ENCODE measurements at places on chromosomes 16 and 17.

- H3K4me1 ChIP-seq, result no peaks in the 10 kb centered on the region
- DNase-seq, result no peak
- no peak overlapping the region for H3K27ac ChIP-seq
- H3K27me3 ChIP-seq, result peaks cover 4% of the 10 kb centered on the region
- no peaks in the 10 kb centered on the region for H3K36me3 ChIP-seq
- H3K4me3 ChIP-seq, result no peak overlapping the region
Measured at GRCh38 chr16:53374800-53375199, 59.5 kb upstream of the RBL2 start.

GRCh38 chr17:60827943-60828342 lies 150.3 kb downstream of the BCAS3 start:
- no peak for DNase-seq
- no peak overlapping the region for H3K27ac ChIP-seq
- peaks cover 6% of the 10 kb centered on the region for H3K4me1 ChIP-seq
- H3K4me3 ChIP-seq, result no peak overlapping the region

DNA sequence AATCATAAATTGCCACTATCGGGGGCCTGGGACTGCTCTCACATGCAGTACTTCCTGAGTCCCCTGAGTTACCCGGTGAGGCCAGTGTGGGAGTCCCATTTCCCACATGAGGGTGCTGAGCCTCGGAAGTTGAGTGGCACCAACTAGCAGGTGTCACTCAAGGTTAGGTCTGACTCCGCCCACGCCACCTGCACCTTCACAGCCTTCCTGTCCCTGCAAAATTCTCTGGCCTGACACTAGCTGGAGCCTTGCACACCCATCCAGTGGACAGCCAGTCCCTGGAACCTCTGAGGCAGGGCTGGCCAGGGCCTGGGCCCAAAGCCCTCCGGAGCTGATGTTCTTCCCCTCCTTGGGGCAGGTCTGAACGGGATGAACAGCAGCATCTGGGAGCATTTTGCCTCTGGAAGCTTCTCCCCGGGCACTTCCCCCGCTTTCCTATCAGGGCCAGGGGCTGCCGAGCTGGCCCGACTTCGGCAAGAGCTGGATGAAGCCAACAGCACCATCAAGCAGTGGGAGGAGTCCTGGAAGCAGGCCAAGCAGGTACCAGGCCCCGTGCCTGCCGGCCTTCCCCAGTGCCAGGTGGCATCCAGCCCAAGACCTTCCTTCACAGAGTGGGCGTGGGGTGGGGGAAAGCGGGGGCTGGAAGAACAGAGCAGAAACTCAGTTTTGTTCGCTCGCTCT lies 21.9 kb downstream of the UNC13D start:
- no peak for DNase-seq
- no peak overlapping the region for H3K4me3 ChIP-seq
- H3K36me3 ChIP-seq, result peaks cover 56% of the 10 kb centered on the region
- H3K4me1 ChIP-seq, result peaks cover 10% of the 10 kb centered on the region
- no peak overlapping the region for H3K27ac ChIP-seq

GRCh38 chr16:23270654-23271053 lies 31.4 kb upstream of the SCNN1B start:
- DNase-seq, result no peak
- H3K36me3 ChIP-seq, result no peaks in the 10 kb centered on the region
- H3K4me3 ChIP-seq, result no peak overlapping the region
- no peaks in the 10 kb centered on the region for H3K27me3 ChIP-seq
- H3K27ac ChIP-seq, result no peak overlapping the region
- H3K4me1 ChIP-seq, result peaks cover 9% of the 10 kb centered on the region

GRCh38 chr17:31398381-31399311 lies 7.2 kb downstream of the RAB11FIP4 start:
- H3K4me3 ChIP-seq, result no peak overlapping the region
- no peaks in the 10 kb centered on the region for H3K36me3 ChIP-seq
- peaks cover 30% of the 10 kb centered on the region for H3K27me3 ChIP-seq
- DNase-seq, result no peak
- H3K4me1 ChIP-seq, result no peaks in the 10 kb centered on the region

GRCh38 chr16:83269048-83269447 lies 538.7 kb upstream of the HSBP1 start:
- H3K27ac ChIP-seq, result no peak overlapping the region
- H3K4me1 ChIP-seq, result no peaks in the 10 kb centered on the region
- no peak overlapping the region for H3K4me3 ChIP-seq

DNA sequence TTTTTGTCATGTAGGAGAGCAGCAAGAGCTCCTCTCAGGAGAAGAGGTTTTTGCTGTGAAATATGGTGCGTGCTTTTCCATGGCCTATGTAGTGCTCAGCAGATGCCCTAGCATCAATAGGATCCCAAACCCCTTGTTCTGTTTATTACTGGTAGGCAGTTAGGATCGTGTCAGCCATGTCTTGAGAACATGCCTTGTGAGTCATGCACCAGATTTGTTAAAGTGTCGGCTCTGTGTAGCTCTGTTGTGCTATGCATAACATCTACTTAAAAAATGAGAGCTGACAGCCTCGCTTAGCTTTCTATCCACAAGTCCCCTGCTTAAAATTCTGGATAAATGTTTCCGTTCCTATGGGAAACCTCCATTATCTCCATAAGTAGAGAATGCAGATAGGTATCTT lies 4.4 kb upstream of the EIF4A3 start:
- no peaks in the 10 kb centered on the region for H3K27me3 ChIP-seq
- DNase-seq, result peak; percentile 17
- H3K27ac ChIP-seq, result no peak overlapping the region
- H3K4me3 ChIP-seq, result no peak overlapping the region
- no peaks in the 10 kb centered on the region for H3K36me3 ChIP-seq
- no peaks in the 10 kb centered on the region for H3K4me1 ChIP-seq

DNA sequence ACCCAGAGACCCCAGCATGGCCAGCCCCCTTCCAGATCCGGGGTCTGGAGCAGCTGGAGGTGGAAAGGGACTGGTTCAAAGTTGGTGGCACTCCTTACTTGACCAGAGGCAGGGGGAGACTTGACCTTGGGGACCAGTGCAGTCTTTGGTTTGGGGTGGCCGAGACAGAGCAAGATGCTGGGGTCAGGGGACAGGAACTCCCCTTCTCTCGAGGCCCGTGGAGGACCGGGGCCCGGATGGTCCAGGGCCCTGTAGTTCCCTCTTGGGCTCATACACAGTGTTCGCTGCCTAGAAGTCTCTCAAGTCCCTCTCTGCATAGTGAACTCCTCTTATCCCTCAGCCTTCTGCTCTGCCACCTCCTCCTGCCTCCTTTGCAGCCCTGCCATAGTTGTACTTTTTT lies 601 bp upstream of the PRSS33 start:
- peaks cover 19% of the 10 kb centered on the region for H3K27me3 ChIP-seq
- H3K36me3 ChIP-seq, result no peaks in the 10 kb centered on the region
- peak; percentile 53 for DNase-seq

DNA sequence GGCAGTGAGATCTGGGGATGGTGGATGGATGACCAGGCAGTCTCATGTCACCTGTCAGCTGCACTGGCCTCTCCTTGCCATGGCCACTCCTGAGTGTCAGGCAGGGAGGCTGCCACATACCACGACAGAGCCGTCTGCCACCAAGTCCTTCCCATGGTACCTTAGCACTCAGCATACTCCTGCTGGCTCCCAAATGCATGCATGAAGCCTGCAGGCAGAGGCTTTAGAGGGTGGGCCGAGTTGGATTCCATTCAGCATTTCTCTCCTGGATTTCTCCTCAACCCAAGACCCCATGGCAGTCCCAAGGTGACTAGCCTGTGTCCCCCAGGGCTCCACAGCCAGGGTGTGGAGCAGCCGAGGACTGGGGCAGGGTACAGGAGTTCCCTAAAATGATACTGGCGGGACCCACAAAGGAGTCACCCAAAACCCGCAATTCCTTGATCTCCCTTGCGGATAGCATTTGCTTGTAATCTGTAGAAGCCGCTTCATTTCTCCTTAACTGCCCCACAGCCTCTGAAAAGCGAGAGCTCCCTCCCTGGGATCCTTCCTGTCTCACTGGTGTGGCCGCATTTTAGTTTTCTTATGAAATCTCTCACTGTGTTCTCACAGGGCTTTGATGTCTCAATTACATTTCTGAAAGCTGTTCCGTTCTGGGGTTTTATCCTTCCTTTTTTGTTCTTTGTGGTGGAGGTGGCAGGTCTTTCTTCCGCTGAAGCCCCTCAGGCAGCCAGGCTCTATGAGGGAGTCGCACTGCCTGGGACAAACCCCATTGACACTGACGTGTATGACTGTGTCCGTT lies 141.4 kb downstream of the SOCS1 start:
- no peak overlapping the region for H3K4me3 ChIP-seq
- H3K27ac ChIP-seq, result no peak overlapping the region
- DNase-seq, result no peak

DNA sequence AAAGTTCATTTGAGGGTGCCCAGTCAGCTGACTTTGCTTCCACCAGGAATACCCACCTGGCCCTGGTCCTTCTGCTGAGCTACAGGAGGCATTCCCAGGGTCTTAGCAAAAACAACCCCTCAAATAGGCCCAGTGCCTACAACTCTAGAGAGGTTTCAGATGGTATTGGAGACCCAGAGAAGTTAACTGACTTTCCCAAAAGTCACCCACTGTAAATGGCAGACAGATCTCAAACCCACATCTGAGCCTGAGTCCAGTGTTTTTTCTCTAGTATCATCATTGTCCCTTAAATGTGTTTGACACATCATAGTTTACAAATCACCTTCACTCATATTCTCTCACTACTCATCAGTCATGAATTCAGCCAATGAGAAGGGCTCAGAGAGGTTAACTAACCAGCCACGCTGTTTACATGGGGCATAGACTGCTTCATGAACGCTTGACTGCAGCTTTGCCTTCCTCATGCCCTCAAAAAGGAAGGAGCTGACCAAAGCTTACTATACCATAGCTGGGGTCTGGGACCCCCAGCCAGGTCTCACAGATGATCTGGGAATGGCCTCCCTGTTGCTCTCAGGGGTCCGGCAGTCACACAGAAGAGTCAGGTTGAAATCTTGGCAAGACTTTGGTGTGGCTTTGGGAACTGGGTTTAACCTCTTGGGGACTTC lies 3.7 kb downstream of the PHOSPHO1 start:
- no peak overlapping the region for H3K4me3 ChIP-seq
- no peak overlapping the region for H3K27ac ChIP-seq
- H3K4me1 ChIP-seq, result peaks cover 36% of the 10 kb centered on the region
- no peak for DNase-seq

GRCh38 chr17:48549281-48549630 lies 4.3 kb upstream of the HOXB2 start:
- no peaks in the 10 kb centered on the region for H3K4me1 ChIP-seq
- H3K36me3 ChIP-seq, result peaks cover 6% of the 10 kb centered on the region
- H3K27ac ChIP-seq, result peak overlapping the region; percentile 99
- H3K4me3 ChIP-seq, result no peak overlapping the region

DNA sequence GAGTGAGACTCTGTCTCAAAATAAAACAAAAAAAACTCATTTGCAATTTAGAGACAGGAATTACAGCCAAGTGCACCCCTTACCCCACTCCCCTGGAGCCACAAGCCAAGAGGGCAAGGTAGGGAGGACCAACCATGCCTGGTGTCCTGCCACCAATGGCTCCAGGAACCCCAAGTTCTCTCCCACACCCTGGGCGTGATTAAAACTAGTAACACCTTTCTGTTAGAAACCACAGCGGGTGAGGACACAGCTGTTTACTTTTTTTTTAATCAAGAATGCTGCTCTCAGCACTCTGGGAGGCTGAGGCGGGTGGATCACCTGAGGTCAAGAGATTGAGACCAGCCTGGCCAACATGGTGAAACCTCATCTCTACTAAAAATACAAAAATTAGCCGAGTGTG lies 38.1 kb downstream of the ANKRD11 start:
- peaks cover 24% of the 10 kb centered on the region for H3K4me1 ChIP-seq
- DNase-seq, result no peak
- no peaks in the 10 kb centered on the region for H3K27me3 ChIP-seq
- no peak overlapping the region for H3K27ac ChIP-seq
- no peaks in the 10 kb centered on the region for H3K36me3 ChIP-seq
- no peak overlapping the region for H3K4me3 ChIP-seq

- peaks cover 23% of the 10 kb centered on the region for H3K4me1 ChIP-seq
- H3K27ac ChIP-seq, result no peak overlapping the region
- no peaks in the 10 kb centered on the region for H3K36me3 ChIP-seq
- H3K4me3 ChIP-seq, result no peak overlapping the region
Measured at GRCh38 chr17:17492571-17492970, 3.6 kb downstream of the RASD1 start.

DNA sequence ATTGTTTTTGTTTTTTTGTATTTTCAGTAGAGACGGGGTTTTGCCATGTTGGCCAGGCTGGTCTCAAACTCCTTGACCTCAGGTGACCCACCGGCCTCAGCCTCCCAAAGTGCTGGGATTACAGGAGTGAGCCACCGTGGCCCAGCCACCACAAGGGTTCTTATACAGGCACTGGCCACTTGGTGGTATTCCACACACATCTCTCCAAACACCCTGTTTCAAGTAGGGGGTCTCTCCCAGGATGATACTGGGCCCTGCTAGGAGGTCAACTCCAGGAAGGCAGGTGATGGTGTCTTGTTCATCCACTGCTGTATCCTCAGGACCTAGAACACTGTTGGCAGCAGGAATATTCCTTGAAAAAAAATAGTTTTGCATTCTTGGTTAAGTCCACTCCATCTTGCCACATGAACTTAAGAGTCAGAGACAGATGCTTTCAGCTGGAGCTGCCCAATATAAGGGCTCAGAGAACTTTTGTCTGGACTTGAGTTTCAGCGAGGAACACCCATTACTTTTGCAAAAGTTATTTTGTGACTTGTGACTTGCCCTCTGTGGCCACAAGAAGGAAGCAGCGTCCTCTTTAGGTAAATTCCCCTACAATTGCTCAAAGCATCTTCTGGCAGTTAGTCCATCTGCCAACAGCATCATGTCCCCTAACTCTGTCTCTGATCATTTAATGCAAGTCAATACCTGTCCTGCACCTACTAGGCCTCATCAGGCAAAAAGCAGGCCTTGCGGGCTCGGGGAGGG lies 7.4 kb upstream of the EEF2K start:
- no peak for DNase-seq
- no peaks in the 10 kb centered on the region for H3K36me3 ChIP-seq
- H3K27ac ChIP-seq, result peak overlapping the region; percentile 79
- H3K27me3 ChIP-seq, result no peaks in the 10 kb centered on the region

GRCh38 chr17:77480199-77480508 lies 339.4 kb downstream of the SEC14L1 start:
- H3K4me3 ChIP-seq, result no peak overlapping the region
- peaks cover 90% of the 10 kb centered on the region for H3K4me1 ChIP-seq
- peak overlapping the region; percentile 85 for H3K27ac ChIP-seq
- H3K27me3 ChIP-seq, result no peaks in the 10 kb centered on the region
- no peak for DNase-seq

GRCh38 chr17:22484826-22485225 lies 792.5 kb downstream of the KCNJ18 start:
- no peak overlapping the region for H3K4me3 ChIP-seq
- no peaks in the 10 kb centered on the region for H3K27me3 ChIP-seq
- DNase-seq, result no peak
- H3K36me3 ChIP-seq, result no peaks in the 10 kb centered on the region
- H3K4me1 ChIP-seq, result no peaks in the 10 kb centered on the region
- no peak overlapping the region for H3K27ac ChIP-seq

Data from sigmoid colon (tissue), 7 donors.